ENCODE measurements at places on chromosomes 4 and X.

DNA sequence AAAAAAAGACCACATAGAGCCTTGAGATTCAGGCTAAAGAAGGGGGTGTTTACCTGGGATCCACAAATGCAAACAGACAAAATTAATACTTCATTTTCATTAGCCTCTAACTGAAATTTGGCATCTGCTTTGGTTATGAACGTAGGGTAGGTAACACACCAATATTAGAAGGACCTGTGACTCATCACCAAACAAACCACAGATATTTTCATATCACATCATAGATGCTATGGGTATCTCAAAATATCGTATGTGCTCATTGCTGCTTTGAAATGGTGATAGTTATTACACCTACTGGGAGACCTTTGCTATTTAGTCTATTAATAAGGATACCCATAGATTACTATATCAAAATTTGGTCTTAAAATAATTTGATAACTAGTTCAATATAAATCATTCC is 180.6 kb upstream of the MAP3K15 start:
- no peak for DNase-seq

- DNase-seq: no peak
These were observed 50.3 kb upstream of the ENPP6 start for GRCh38 chr4:184267673-184268583.

GRCh38 chr4:102871772-102872171 is 3.0 kb downstream of the CISD2 start:
- no peak for DNase-seq

GRCh38 chrX:153055871-153056749 is at the start of gene PNMA3:
TSS of gene PNMA3 (plus strand) at chrX:153056470. CDS start at chrX:153057056, 586 bp downstream.
- DNase-seq: no peak

DNA sequence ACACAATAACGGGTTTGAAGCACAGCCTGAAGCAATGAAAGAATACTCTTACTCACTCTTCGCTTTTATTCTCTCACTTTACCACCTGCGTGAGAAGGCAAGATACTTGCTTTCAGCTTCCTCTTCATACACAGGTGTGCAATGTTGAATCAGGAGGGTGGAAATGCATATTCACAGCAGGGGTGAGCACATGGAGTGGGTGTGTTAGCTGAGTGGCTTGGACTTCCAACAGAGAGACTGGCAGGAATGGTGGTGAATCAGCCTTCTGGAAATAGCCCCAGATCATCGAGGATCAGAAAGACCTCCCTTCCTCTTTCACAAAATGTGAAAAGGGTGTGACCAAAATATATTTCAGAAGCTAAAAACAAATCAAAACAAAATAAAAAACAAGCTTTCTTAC is 521.2 kb downstream of the STIM2 start:
- no peak for DNase-seq

DNA sequence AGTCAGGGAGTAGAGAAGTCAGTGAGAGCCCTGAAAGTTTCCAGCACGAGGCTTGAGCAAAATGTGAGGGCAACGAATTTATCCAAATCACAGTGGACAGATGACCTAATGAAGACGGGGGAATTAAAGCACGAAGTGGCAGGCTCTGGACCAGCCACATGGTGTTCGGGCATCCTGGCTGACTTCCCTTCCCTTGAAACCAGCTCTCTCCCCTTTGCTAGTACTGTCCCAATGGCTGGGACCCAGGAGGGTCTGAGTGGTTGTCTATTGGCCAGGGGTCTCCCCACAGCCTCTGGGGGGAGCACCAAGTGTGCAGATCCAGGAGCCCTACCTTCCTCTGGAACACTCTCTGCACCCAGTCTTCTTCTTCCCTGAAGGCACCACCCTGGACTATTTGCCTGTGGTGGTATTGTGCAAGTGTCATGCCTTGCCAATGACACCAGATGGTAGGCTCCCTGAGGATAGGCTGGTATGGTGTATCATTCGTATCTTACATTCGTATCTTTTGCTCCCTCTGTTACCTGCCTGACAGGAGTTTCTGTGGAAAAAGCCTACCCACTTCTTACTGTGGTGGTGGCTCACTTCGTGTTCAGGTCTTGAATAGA is 2.1 kb downstream of the APLN start:
- no peak for DNase-seq

- no peak for DNase-seq
These were observed 12.4 kb downstream of the SMIM14 start for GRCh38 chr4:39626261-39626660.

DNA sequence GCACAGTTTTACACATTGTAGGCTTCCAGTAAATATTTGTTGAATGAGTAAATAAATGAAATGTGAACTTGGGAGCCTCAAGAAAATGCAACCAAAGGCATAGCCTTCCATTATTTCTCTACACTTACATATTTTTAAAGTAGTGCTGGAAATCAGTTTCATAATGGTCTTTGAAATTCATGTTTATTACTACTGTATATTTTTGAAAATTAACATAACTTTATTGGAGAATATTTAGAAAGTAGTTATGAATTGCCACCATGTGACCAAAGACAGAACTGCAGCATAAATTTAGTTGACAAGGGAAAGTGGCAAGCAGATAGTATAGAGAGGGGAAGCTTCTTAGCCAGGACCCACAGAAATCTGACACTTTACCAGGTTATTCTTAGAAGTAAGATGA is 6.4 kb downstream of the TCEAL8 start:
- DNase-seq: peak; percentile 8

DNA sequence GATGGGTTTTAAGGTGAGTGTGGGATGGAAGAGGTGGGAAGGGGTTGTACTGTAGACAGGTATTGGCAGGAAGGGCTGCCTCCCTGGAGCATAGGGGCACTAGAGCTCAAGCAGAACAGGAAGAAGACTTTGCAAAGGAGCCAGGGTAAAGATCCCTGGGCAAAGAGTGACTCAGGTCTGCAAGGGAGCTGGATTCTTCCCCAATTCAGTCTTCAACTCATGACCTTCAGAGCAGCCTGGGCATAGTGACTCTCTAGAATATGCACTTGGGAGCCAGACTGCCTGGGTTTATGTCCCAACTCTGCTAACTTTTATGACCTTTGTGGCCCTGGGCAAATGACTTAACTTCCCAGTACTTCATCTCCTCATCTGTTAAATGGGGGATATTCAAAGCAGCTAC is 4.0 kb downstream of the LONRF3 start:
- DNase-seq: no peak

DNA sequence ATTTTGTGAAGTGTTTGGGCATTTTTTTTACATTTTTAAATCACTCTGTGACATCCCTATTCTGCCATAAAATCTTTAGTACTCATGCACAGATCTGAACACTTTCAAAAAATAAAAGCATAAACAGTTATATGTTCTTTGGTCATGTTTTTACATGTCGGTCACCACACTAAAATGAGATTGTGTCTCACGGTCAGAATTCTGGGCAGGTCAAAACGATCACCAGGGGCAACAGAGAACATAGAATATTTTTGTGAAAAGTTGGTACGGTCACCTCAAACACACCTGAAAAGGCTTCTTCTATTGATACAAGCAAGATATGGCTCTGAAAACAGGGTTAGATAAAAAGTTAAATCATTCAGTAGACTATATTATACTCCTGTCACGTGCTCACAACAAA is 189.1 kb downstream of the PDGFC start:
- no peak for DNase-seq
